Activated T-cell treated with anti-CD3 and anti-CD28 coated beads, Interleukin-2, amount 50 U/mL, for 24 hours (primary cell): ENCODE measurements at places on chromosomes 2 and 18.

DNA sequence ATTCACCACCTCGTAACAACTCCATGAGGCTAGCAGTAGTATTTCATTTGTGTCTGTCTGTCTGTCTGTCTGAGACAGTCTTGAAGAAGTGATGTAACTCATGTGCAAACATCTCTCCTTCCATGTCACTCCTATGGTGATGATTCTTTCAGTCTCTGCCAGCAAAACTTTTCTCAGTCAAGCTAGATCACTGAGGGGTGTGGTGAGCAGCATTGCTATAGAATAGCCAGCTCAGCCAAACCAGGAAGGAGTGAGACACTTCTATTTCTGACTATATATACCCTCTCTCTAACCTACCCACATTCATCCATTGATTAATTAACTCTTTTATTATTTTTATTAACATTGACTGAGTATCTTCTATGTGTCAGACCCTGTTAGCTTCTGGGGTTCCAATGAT, 1095.1 kb upstream of the GYPC start:
- DNase-seq = no peak
- H3K4me1 ChIP-seq = no peaks in the 10 kb centered on the region
- H3K36me3 ChIP-seq = no peaks in the 10 kb centered on the region
- H3K27me3 ChIP-seq = no peaks in the 10 kb centered on the region

- H3K4me3 ChIP-seq = no peak overlapping the region
- H3K36me3 ChIP-seq = no peaks in the 10 kb centered on the region
- peaks cover 38% of the 10 kb centered on the region for H3K27me3 ChIP-seq
- peaks cover 2% of the 10 kb centered on the region for H3K4me1 ChIP-seq
- no peak for DNase-seq
Measured at GRCh38 chr18:36360256-36360909, 62.9 kb downstream of the FHOD3 start.

DNA sequence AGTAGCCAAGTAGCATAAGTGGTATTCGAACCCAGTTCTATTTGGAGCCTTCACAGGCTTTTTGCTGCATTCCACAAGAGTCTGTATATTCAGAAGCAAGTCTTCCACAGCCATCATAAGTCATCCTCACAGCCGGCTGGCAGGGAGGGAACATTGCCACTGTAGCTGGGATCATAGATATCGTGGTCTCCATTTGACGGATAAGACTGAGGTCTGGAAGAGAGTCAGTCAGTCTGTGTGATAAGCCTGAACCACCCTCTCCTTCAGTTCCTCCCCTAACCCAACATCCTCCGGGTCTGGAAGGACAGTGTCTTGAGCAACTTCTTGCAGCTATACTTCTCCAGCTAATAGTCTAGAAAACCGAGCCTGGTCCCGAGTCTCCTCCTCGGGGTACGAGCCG, 17.0 kb upstream of the C1QL2 start:
- no peak overlapping the region for H3K4me3 ChIP-seq
- no peaks in the 10 kb centered on the region for H3K27me3 ChIP-seq
- no peak for DNase-seq
- H3K27ac ChIP-seq = no peak overlapping the region
- no peaks in the 10 kb centered on the region for H3K4me1 ChIP-seq
- no peaks in the 10 kb centered on the region for H3K36me3 ChIP-seq

DNA sequence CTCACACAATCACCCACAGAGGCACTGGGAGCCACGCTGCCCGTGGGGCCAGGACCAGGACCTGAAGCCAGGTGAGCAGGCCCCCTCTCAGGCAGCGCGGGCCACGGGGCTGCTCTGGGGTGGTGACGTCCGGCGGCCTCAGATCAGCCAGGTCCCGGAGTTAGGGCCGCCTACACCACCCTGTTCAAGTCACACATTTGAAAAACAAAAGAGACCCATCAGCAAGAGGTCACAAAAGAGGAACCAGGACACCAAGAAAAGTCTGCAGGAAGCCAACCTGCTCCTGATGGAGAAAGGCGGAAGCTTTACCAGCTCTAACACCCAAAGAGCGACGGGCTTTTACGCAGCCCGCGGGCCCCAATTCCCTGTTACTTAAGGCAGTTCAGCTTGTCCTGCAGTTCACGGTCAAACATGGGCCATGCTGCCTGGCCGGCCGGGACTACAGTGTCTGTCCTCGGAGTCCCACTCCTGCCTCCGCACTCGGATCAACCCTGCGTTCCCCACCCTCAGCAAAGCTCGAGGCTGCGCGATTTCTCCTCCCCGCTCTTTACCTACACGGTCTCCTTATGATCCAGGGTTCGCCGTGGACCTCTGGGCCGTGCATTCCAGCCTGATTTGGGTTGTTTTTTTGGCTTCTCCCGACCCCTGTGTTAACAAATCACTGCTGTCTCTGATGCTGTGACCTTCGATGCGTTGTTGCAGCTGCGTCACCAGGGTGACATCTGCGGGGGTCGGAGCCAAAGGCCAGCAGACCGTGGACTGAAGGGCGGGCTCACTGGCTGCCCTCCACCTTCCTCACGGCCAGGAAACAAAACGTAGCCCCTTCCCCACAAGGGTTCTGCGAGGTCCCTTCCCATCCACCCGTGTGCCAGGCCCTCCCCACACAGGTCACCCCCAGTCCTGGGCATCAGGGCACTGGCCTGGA, 31.0 kb downstream of the SNORC start:
- H3K4me3 ChIP-seq = no peak overlapping the region
- H3K4me1 ChIP-seq = peaks cover 2% of the 10 kb centered on the region
- peaks cover 5% of the 10 kb centered on the region for H3K27me3 ChIP-seq

- H3K27ac ChIP-seq = no peak overlapping the region
- DNase-seq = no peak
- peaks cover 9% of the 10 kb centered on the region for H3K4me1 ChIP-seq
- no peaks in the 10 kb centered on the region for H3K27me3 ChIP-seq
Measured at GRCh38 chr2:8215159-8215863, 466.5 kb upstream of the ID2 start.

DNA sequence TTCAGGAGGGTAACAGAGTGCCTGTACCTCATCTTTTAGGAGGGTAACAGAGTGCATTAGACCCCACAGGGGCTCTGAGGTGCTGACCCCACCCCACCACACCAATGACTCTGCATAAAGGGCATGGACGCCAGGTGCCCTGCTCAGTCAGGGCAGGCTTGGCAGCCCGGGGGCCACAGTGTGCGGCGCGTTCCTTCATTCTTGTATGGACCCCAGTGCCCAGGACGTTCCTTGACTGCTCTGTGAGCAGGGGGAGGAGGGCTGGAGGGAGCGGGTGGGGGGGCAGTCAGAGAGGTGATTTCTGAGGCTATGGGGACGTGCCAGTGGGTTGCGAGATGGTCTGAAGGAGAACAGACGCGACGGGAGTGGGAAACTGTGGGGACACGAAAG, 168.7 kb upstream of the NCK2 start:
- DNase-seq = peak; percentile 41
- H3K4me1 ChIP-seq = peaks cover 17% of the 10 kb centered on the region
- H3K27me3 ChIP-seq = no peaks in the 10 kb centered on the region
- peak overlapping the region; percentile 40 for H3K27ac ChIP-seq
- H3K36me3 ChIP-seq = no peaks in the 10 kb centered on the region

GRCh38 chr2:44168681-44169154, at the start of gene PPM1B:
TSS of gene PPM1B (plus strand) at chr2:44168875. CDS start at chr2:44201200, 32,325 bp downstream.
- peak within 1 kb of the TSS; percentile 91 for H3K4me3 ChIP-seq
- DNase-seq = peak; percentile 99
- H3K4me1 ChIP-seq = peaks cover 39% of the 10 kb centered on the region
- H3K27ac ChIP-seq = peak within 1 kb of the TSS; percentile 100
- H3K27me3 ChIP-seq = no peaks in the 10 kb centered on the region

DNA sequence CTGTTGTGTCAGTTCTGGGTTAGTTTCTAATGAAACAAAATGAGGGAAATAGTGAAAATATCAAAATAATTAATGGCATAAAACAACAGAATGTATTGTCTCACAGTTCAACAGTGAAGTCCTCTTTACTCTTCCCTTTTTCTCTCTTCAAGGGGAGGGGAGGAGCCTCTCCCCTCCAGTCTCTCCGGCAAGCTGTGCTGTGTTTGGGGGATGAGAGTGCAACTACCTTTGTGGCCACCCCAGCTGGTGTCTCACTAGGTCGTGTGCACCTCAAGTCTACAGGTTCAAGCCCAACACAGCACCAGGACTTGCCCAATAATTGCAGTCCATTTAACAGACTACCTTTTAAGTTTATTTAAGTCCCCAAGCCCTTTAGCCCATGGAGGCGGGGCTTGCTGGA, 271.7 kb upstream of the DOK6 start:
- no peak overlapping the region for H3K27ac ChIP-seq
- no peaks in the 10 kb centered on the region for H3K36me3 ChIP-seq
- H3K27me3 ChIP-seq = no peaks in the 10 kb centered on the region
- H3K4me1 ChIP-seq = no peaks in the 10 kb centered on the region

DNA sequence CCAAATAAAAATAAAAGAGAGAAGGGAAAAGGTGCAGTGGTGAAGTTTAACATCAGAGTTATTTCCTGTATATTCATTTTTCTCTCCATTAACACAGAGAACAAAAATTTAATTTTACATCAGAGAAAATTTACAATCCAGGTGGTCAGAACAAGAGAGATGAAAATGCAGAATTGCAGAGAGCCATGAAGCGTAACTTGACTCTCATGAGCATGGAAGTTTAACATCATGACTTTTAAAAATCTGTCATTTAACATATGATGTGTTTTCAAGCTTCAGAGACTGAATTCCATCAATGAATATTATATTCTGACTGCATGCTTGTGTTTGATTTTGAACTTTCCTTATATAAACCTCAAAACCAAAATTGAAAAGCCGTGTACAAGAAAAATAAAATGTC, 79.3 kb upstream of the ZNF397 start:
- peaks cover 3% of the 10 kb centered on the region for H3K27me3 ChIP-seq
- H3K4me3 ChIP-seq = no peak overlapping the region
- no peaks in the 10 kb centered on the region for H3K36me3 ChIP-seq
- no peak overlapping the region for H3K27ac ChIP-seq
- no peak for DNase-seq
- peaks cover 20% of the 10 kb centered on the region for H3K4me1 ChIP-seq

DNA sequence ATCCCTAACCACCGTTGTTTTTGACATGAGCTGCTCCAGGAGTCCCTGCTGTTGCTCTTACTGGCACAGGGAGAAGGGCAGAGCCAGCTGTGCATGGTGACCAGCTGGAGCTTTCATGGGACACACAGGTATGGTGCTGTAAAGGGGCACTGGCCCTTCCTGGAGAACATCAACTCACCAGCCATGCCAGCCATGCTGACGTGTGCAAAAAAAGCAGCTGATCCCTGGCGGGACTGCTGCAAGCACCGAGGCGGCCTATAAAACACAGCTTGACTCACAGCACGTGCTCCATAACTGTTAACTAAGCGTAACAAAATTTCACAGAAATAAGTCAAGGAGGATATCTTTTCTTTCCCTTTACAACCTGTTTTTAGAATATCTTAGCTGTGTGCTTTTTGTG, 165.1 kb downstream of the TMEM163 start:
- DNase-seq = no peak
- no peaks in the 10 kb centered on the region for H3K36me3 ChIP-seq
- H3K27me3 ChIP-seq = peaks cover 8% of the 10 kb centered on the region
- no peaks in the 10 kb centered on the region for H3K4me1 ChIP-seq
- no peak overlapping the region for H3K4me3 ChIP-seq

DNA sequence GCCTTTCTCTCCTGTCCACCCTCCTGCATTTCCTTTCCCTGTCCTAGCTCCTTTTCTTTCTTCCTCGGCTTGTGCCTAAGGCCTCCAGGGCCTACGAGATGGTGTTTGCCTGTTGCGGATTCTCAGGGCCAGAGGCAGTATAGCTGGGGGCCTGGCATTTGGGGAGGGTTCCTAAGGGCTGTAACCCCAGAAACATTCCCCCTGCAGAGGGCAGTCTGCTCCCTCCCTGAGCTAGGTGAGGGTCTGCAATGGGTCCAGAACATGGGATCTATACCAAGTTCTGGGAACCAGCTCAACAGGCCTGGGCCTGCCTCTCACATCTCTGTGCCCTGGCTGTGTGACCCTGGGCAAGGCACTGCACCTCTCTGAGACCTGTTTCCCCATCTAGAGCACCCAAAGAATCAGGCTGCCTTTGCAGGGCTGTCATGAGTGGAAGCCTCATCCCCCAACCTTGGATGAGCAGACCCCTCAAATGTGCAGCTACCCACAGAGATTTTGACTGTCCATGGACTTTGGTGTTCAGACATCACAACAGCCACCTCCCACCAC, 97.5 kb downstream of the GLI2 start:
- H3K4me1 ChIP-seq = no peaks in the 10 kb centered on the region
- H3K4me3 ChIP-seq = no peak overlapping the region
- DNase-seq = no peak
- no peaks in the 10 kb centered on the region for H3K27me3 ChIP-seq
- no peak overlapping the region for H3K27ac ChIP-seq
- no peaks in the 10 kb centered on the region for H3K36me3 ChIP-seq

GRCh38 chr2:181891258-181891965, at the start of gene ITPRID2:
TSS of gene ITPRID2 (plus strand) at chr2:181891730. CDS start at chr2:181892067, 337 bp downstream.
- peak within 1 kb of the TSS; percentile 91 for H3K4me3 ChIP-seq
- peak within 1 kb of the TSS; percentile 88 for H3K27ac ChIP-seq
- peaks cover 25% of the 10 kb centered on the region for H3K27me3 ChIP-seq
- H3K4me1 ChIP-seq = peaks cover 31% of the 10 kb centered on the region
